Heart left ventricle (tissue), 16 donors: ENCODE measurements at places on chromosomes 13 and 19. TPM values are rescaled to one million over a fixed set of nuclear protein-coding genes. Genes with fewer than 3 reads are reported as not detected.

APOC4 gene
- not detected for total RNA-seq

SERP2 gene
- 12.7 TPM for total RNA-seq

GRCh38 chr13:106173346-106173745, 362.1 kb downstream of the EFNB2 start:
- no peak overlapping the region for H3K27ac ChIP-seq
- no peak for DNase-seq
- no peaks in the 10 kb centered on the region for H3K36me3 ChIP-seq
- H3K4me3 ChIP-seq: no peak overlapping the region

ACTL9 gene
- total RNA-seq: not detected

SELENOV gene
- not detected for total RNA-seq

AP1M1 gene
- 47.0 TPM for total RNA-seq
